Hematopoietic multipotent progenitor cell treated with erythropoietin and hydrocortisone succinate and interleukin-3 and kit ligand, for 15 days (in vitro differentiated cells): ENCODE measurements at places on chromosomes 5 and 9.

DNA sequence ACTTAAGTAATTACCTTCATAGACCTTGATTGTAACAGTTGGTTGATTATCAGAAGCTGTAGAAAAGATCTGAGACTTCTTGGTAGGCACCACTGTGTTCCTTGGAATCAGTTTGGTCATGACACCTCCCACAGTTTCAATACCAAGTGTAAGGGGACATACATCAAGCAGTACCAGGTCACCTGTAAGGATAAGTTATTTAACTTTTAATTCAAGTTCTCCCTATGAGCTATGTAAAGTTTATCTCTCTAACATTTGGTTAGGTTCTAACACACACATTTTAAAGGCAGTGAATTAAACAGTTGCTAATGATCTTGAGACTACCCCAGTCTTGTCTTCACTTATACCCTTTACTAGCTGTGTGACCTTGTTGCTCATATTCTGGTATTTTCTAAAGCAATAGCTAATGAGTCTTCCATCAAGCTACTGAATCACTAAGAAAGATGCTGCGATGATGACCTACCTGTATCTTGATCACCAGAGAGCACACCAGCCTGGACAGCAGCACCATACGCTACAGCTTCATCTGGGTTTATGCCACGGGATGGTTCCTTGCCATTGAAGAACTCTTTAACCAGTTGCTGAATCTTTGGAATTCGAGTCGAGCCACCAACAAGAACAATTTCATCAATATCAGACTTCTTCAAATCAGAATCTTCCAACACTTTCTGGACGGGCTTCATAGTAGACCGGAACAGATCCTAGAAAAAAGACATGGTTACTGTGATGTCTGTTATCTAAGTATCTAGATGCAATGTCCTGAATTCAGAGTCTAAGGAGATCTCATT, 2.8 kb downstream of the HSPA5 start:
- no peak for DNase-seq

DNA sequence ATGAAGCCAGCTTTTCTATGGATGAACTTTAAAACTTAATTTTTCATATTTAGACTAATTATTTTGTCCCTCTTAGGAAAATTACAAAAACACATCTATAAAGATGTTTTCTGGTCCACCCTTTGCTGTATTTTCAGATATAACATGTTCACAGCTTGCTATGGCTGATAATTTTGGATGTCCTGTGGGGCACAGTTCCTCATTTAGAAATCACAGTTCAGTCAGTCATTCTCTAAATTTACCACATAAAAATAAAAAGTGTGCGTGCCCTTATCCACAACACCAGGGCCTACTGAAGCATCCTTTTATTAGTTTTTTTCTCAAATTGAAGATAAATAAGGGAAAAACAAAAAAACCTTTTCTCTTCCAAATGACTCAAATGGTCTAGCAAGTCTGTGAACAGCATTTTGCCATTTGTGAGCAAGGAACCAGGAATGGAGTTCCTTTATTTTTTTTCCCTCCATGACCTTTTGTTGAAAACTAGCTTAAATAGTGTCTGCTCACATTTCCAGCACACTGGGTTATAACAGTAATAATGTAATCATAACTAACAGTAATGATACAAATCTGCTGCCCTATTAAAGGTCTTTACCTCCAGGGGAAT, 87.1 kb downstream of the CEMIP2 start:
- DNase-seq = no peak

GRCh38 chr9:16884952-16885513, 14.6 kb upstream of the BNC2 start:
- no peak for DNase-seq

- no peak for DNase-seq
Observed at GRCh38 chr5:178471711-178472110, 118.5 kb downstream of the COL23A1 start.
